ENCODE measurements at places on chromosomes 11 and 22.
A peak's percentile ranks its signal among the peaks of the same experiment; 100 is the strongest.

DNA sequence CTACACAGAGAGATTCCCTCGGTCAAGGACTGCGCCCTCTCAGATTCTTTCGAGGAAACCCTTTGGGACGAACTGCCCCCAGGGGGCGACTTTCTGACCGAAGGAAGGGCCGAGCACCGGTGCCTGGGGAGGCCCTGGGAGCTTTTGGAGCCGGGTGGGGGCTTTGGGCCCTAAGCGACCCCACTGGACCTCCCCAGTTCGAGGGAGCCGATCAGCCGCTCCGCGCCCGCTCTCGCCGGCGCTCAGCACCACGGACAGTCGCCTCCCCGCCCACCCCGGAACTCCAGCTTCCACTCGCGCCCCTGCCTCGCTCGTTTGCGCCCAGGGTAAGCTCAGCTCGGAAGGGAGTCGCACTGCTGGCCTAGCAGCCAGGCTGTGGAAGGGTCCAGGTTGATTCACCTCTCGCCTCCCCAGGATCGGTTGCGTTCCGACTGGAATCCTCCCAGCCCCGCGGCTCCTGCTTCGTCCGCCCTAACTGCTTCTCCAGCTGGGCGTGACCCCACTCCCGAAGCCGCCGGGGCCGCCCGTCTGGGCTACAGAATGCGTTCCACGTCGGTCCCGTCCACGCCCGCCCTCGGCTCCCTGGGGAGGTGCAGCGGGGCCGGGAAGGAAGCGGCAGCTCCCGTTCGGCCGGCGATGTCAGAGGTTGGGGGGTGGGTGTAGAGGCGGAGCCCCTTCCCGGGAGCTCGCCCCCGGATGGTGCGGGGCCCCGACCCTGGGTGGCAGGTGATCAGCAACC, 428 bp downstream of the SCN3B start:
- no peak for DNase-seq

DNA sequence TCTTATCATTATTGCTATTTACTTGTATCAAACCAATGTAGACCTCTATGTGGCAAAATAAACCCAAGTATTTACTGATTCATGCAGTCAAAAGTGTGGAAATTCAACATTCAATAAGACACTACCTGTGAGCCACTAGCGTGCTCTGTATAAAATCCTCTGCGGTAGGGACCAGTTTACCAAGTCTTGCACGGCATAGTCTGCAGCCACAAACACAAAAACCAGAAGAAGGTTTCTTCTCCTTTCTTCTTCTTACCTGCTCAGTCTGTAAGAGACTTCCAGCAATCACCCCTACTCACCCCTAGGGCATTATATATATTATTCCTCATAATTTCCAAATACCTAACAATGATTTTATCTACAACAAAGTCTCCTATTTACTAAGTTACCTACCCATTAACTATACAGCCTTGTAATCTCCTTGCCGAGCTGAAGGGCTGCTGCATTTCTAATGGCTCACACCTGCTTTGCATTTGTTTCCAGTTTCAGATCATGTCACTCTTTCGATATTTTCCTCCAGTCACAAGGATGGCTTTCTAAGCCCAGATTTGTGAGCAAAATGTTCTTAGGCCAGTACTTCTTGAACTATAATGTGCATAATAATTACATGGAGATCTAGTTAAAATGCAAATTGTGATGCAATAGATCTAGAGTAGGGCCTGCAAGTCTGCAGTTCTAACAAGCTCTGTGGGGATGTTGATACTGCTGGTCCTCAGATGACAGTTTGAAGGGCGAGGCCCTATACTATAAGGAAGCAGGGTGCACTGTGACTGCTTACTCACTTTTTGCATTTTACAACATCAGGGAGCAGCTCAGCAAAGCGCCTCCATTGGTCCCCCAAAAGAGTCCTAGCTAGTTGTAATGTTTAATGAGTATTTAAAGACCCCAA, 191.9 kb upstream of the DDI1 start:
- DNase-seq, result no peak

GRCh38 chr11:33135216-33135615, 26.1 kb downstream of the CSTF3 start:
- no peak for DNase-seq

- DNase-seq, result peak; percentile 90
These were observed 36.7 kb downstream of the ISX start for GRCh38 chr22:35102663-35103062.

DNA sequence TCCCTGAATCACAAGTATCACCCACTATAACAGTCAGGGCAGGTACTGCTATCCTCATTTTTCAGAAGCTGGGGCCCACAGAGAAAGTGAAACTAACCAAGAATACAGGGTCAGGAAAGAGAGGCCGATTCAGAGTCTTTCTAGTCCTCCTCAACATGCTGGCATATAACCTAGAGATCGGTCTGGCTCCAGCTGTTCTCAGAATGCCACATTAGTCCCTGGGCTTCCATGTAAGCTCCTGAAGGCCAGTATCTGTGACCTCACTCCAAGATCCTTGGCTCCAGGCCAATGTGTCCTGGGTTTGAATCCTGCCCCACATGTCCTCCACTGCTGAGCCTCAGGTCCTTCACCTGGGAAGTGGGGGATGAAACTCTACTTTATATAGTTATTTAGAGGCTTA, 50.4 kb downstream of the TENM4 start:
- DNase-seq, result peak; percentile 63

DNA sequence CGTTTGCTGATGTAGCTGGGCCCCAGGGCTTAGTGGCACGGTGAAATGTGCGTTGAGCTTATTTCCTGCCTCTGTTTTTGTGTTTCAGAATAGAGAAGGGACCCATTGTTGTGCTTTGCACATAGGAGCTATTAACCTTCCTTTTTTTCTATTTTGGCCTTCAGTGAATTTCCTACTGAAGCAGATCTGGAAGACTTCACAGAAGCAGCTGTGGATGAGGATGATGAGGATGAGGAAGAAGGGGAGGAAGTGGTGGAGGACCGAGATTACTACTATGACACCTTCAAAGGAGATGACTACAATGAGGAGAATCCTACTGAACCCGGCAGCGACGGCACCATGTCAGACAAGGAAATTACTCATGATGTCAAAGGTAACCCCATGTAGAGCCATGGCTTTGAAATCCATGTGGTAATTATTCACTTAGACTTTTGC, 37.4 kb upstream of the ST14 start:
- no peak for DNase-seq
